ENCODE measurements at places on chromosomes 16 and 17.

GRCh38 chr16:70694868-70695218 lies 9.0 kb upstream of the MTSS2 start:
- no peak for DNase-seq

DNA sequence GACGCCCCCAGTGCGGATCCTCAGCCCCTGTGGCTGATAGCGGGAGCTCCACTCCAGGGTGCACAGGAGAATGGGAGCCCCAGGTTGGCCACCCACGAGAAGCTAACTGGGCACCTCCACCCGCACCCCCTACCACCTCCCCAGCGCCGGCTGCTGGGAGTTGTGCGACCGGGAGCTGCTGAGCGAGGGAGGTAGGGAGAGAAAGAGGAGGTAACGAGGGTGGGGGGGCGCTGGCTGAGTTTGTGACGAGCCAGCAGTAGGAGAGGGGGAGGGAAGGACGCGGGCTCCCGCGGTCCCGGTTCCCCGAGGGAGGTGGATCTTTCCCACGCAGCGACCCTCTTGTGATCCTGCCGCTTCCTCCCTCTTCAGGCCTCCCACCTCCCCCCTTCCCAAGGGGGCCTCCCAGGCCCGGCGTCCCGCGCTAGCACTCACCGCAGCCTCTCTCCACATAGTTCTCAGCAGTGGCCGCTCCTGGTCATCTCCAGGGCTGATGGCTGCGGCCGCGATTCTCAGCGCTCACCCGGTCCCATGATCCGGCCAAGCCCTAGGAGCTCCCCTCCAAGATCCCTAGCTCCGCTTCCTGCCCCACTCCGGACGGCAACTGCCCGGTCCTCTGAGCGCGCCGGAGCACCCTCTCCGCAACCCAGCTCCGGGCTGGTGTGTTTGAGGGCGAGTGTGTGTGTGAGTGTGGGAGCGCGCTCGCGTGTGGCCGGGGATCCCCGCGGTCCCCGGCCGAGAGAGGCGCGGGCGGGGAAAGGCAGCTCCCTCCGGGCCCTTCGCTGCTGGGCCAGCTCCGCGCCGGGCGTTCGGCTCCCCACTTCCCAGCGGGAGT lies at the start of gene GRIN2A:
GRIN2A (minus strand) TSS at position 207 of the 832 bp plus-strand sequence. CDS start 2,017 bp downstream, outside the sequence.
- DNase-seq = no peak

DNA sequence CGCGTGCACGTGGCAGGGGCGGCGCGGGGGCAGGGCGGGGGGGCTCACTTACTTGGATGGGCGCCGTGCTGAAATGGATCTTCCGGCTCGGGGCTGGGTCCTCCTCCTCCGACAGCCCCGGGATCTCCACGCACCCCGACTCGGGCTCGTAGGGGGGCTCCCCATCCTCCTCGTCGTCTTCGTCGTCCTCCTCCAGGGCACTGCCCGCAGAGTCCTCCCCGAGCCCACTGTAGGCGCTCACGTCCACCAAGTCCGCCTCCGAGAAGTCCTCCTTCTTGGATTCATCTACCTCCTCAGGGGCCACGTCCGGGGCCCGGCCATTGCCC lies 1.4 kb downstream of the PPP1R9B start:
- no peak for DNase-seq

- no peak for DNase-seq
Measured at GRCh38 chr16:56629531-56629930, 2.9 kb upstream of the MT1M start.

GRCh38 chr17:78346605-78347250 lies 13.1 kb downstream of the SOCS3 start:
- no peak for DNase-seq

DNA sequence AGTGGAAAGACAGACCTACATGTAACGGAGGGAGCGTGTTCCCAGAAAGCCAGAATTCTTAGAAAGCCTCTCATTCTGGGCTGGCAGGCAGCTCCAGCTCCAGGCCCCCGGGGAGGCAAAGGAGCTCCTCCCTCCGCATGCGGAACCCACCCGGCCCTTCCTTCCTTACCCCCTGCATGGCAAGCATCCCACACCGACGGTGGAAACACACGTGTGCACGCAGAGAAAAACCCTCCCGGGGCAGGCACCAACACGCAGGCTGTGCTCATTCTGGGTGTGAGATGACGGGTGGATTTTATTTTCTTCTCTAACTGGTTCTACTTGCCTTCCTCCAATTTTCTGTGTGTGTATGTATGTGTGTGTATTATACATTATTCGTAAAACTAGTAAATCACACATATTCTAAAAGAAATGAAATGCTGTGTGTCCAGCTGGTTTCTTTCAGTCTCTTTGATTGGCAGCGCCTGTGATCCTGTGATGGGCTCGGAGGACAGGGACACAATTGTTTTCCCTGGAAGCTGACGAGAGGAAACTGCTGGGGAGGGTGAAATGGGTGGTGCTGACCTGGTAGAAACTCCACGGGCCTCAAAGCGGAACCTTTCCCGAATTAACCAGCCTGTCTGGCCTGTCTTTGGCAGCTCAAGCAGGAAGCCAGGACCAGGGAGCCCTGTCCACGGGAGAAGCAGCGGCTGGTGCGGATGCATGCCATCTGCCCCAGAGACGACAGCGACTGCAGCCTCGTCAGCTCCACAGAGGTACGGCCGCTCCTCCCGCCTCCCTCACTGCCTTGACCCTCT lies 22.2 kb downstream of the CARD14 start:
- no peak for DNase-seq

- no peak for DNase-seq
Measured at GRCh38 chr16:87100306-87101058, 216.7 kb downstream of the C16orf95 start.

DNA sequence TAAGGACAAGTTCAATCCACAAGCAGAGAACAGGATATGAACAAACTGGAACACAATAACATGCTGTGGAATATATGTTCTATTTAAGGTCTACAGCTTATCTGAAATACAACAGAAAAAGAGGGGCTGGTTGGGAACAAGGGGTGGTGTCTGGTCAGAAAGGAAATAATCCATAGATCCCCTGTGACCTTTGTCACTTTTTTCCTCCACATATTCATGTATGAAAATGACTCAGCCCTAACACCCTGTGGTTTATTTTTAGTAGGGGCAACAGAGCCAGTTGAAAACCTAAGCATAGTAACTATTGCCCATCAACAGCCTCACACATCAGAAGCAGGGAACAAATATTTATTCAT lies 12.3 kb upstream of the SPAG9 start:
- no peak for DNase-seq

GRCh38 chr17:48835971-48836370 lies 5.1 kb downstream of the CALCOCO2 start:
- DNase-seq = no peak

GRCh38 chr16:73231379-73231778 lies 183.5 kb upstream of the ZFHX3 start:
- DNase-seq = no peak

DNA sequence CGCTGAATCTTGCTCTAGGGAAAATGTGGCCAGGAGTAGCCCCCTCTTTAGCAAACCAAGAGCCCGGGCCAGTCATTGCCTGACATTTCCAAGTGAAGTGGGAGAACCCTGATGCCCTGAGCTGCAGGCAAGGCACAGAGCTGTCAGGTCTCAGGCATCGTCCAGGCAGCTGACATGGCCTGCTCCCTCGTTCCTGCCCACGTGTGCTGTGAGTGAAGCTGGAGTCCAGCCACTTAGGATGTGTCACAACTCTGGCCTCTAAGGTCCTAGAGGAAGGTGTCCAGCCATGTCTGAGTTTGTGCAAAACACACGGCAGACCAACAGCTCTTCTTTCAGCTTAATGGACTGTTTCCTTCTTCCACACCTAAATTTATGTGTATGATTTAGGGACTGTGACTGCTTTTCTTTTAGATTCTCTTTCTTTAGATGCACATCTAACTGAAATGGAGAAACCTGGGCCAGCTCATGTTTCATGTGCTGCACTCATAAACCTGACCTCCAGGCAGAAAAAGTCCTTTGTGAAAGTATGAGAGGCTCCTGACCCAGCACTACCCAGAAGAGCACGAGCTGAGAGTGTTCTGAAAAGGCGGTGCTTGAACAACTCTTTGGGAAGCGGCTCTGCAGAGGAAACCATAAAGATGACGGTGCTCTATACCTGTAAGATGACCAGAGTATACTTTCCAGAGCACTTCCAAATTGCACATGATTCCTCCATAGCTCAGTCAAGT lies 14.8 kb upstream of the LIMD2 start:
- DNase-seq = no peak

- no peak for DNase-seq
Measured at GRCh38 chr16:83946781-83947566, 6.1 kb upstream of the OSGIN1 start.

GRCh38 chr17:14331982-14332298 lies 31.1 kb downstream of the HS3ST3B1 start:
- no peak for DNase-seq

DNA sequence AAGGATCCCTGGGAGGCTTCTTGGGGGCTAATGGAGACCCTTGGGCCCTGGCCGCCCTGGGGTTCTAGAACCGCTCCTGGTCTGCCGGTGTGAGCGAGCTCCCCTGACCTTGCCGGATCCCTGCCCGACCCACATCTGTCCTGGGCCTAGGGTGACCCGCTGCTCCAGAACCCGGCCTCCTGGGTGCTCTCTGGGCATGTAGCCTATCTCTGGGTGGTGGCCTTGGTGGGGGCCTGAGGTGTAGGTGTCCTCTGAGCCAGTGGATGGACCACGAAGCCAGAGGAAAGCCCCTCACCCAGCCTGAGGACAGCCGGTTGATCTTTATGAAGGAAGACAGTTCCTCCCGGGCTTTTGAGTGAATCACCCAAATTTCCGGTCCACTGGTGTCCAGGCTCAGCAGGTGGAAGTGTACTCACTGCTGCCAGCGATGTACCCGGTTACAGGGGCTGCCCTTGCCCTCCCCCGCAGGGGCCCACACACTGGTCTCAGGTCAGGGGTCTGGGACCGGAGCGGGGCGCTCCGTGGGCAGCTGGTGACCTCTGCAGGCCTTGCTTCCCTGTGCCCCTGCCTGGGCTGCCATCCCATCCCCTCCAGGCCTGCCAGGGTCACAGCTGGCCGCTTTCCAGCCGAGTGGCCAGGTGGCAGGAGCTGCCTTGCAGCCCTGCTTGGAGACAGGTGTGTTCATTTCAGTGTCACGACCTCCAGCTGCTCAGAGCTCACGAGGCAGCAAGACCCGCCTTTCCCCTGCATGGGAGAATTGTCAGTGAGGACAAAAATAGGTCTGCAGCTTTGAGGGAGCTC lies 10.5 kb upstream of the GSE1 start:
- DNase-seq = no peak

- no peak for DNase-seq
Measured at GRCh38 chr16:22272870-22273650, 24.1 kb upstream of the POLR3E start.

GRCh38 chr17:8960325-8961140 lies 5.0 kb downstream of the PIK3R5 start:
- DNase-seq = no peak

DNA sequence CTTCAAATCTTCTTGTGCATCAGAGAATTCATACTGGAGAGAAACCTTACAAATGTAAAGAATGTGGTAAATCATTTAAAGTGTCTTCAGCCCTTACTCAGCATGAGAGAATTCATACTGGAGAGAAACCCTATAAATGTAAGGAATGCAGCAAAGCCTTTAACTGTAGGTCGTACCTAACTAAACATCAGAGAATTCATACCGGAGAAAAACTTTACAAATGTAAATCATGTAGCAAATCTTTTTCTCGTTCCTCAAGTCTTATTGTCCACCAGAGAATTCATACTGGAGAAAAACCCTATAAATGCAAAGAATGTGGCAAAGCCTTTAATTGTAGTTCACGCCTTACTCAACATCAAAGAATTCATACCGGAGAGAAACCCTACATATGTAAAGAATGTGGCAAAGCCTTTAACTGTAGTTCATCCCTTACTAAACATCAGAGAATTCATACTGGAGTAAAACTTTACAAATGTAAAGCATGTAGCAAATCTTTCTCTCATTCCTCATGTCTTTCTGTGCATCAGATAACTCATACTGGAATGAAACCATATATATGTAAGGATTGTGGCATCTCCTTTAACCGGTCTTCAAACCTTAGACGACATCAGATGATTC lies 118.5 kb upstream of the ZNF267 start:
- no peak for DNase-seq

GRCh38 chr17:81961521-81962498 lies 823 bp upstream of the NOTUM start:
- no peak for DNase-seq

- DNase-seq = no peak
Measured at GRCh38 chr17:81722184-81723120, 10.4 kb downstream of the SLC25A10 start.

GRCh38 chr17:9279893-9280292 lies 258.6 kb downstream of the NTN1 start:
- no peak for DNase-seq

- DNase-seq = no peak
Measured at GRCh38 chr17:36608794-36609497, 7.6 kb downstream of the MRM1 start.

- no peak for DNase-seq
Measured at GRCh38 chr17:29115961-29116803, 64.0 kb downstream of the MYO18A start.

GRCh38 chr16:81873206-81873605 lies 94.1 kb downstream of the PLCG2 start:
- no peak for DNase-seq

DNA sequence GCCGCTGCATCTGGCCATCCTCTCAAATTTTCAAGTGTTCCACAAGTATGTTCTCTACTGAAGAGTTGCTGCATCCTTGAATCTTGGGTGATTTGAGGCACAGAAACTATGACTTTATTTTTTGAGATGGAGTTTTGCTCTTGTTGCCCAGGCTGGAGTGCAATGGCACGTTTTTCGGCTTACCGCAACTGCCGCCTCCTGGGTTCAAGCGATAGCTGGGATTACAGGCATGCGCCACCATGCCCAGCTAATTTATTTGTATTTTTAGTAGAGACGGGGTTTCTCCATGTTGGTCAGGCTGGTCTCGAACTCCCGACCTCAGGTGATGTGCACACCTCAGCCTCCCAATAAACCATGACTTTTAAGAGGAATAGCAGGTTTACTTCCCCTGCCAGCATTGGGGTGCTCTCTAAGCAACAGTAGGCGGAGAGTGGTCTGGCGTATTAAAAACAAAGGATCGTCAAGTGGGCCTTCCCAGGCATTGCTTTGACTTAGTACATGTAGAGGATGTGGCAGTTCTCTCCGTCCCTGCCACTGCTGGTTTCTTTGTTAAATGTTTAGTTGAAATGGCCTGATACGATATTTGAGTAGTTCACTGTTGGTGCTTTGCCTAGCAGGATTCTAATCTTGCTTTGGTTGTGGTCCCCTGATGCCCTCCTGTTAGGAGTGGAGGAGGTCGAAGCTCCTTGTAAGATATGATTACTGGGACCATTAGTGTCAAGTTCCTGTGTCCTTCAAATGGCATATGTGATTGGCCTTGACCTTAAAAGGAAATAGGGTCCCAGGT lies 9.5 kb downstream of the PYCARD start:
- no peak for DNase-seq

GRCh38 chr17:55090079-55090492 lies 121.5 kb downstream of the STXBP4 start:
- DNase-seq = peak; percentile 18

GRCh38 chr17:4576729-4577322 lies 7.5 kb upstream of the SMTNL2 start:
- DNase-seq = no peak

- DNase-seq = no peak
Measured at GRCh38 chr16:68719993-68720489, 17.1 kb upstream of the CDH1 start.

- no peak for DNase-seq
Measured at GRCh38 chr16:88058136-88058535, 106.9 kb downstream of the BANP start.

GRCh38 chr17:44785921-44786320 lies 27.1 kb downstream of the ADAM11 start:
- no peak for DNase-seq

All from KG1 (cell line).